ENCODE measurements at places on chromosomes 12 and 14.

GRCh38 chr12:42162193-42162592, 17.5 kb upstream of the GXYLT1 start:
- no peak for DNase-seq

DNA sequence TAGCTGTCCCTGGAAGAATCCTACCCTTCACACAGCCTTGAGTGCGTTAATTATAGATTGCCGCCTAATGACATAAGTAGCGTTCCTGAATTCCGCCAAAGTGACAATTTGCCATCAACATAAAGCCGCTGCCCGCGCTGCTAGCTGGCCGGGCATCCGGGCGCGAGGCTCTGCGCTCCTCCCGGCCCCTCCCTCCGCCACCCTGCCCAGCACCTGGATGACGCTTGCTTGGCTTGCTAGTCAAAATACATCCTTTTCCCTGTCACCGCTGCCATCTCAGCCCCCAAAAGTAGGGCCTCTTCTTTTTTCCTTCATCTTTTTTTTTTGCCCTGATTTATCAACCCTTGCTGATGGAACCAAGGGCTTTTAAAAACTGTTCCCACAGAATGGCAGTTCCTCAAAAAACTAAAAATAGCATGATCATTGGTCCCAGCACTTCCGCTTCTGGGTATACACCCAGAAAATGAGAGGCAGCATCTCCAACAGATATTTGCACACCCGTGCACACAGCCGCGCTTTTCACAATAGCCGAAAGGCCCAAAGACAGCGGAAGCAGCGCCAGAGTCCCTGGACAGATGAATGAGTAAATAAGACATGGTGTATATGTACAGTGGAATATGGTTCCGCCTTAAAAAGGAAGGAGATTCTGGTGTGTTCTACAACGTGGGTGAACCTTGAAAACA, 235.2 kb downstream of the BCL11B start:
- no peak for DNase-seq

DNA sequence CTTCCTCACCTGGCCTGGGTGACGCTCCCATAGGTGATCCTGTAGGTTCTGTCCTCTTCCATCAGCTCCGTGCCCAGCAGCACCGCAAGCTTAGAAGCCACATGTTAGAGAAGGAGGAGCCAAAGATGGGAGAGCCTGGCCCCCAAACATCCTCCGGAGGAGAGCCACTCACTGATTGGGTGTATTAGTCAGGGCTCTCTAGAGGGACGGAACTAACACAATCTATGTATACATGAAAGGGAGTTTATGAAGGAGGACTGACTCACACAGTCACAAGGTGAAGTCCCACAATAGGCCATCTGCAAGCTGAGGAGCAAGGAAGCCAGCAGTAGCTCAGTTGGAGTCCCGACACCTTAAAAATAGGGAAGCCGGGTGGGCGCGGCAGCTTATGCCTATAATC, 1273.1 kb upstream of the TMEM132C start:
- DNase-seq = no peak

DNA sequence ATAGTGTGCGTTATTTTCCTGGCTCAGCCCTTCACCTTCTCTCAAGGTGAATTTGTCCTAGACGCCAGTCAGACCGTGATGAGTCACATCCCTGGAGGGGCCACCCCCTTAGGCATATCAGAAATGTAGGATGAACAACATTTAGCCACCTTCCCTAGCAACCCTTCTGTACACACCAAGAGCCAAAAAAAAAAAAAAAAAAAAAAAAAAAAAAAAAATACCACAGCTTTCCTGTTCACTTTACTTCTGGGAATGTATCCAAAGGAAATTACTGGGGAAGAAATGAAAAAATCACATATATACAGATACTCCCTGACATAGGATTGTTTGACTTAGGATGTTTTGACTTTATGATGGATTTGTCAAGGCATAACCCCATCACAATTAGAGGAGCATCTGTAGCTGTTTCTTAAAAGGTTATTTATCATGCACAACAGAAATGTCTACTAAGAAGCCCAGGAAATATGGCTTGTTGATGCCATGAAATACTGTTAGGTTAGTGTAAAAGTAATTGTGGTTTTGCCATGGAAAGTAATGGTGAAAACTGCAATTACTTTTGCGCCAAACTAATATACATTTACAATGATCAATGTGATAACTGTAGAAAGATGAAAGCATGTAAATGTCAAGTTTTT, 68.2 kb upstream of the BDKRB2 start:
- no peak for DNase-seq

DNA sequence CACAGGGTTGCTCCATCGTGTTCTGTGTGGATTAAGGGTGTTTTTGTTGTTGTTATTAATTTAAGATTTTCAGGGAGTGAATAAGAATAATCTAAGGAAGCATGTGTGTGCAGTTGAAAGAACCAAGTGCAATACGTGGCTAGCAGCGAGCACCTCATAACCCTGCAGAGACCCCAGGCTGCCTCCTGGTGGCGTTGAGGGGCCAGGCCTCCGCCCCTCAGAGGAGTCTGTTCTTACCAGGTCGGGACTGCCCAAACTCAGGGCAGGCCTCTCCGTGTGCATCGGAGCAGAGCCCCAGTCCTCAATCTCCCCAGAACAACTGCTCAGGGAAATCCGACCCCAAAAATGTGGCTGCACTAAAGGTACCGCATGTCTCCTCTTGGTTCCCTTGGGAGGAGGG, 36.8 kb downstream of the IL31 start:
- no peak for DNase-seq

DNA sequence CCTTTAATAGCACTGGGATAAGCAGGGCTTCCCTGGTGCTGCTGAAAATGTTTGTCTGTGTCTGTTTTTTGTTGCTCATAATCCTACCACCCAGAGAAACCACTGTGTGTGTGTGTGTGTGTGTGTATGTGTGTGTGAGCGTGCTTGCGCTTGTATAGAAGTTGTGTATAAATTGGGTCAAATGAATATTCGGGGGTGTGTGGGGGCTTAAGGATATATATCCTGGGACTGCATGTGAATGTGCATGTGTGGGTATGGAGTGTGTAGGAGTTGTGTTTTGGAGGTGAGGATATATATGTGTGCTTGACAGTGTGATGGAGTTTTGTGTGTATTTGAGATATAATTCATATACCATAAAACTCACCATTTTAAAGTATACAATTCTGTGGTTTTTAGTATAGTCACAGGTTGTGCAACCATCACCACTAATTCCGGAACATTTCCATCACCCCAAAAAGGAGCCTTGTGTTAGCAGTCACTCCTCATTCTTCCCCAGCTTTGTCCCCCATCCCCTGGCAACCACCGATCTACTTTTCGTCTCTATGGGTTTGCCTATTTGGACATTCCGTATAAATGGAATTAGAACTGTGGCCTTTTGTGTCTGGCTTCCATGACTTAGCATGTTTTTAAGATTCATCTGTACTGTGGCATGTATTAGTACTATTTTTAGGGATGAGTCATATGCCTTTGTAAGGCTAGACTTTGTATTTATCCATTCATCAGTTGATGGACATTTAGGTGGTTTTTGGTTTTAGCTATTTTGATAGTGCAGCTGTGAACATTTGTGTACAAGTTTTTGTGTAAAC, 25.6 kb downstream of the TCTN1 start:
- no peak for DNase-seq

DNA sequence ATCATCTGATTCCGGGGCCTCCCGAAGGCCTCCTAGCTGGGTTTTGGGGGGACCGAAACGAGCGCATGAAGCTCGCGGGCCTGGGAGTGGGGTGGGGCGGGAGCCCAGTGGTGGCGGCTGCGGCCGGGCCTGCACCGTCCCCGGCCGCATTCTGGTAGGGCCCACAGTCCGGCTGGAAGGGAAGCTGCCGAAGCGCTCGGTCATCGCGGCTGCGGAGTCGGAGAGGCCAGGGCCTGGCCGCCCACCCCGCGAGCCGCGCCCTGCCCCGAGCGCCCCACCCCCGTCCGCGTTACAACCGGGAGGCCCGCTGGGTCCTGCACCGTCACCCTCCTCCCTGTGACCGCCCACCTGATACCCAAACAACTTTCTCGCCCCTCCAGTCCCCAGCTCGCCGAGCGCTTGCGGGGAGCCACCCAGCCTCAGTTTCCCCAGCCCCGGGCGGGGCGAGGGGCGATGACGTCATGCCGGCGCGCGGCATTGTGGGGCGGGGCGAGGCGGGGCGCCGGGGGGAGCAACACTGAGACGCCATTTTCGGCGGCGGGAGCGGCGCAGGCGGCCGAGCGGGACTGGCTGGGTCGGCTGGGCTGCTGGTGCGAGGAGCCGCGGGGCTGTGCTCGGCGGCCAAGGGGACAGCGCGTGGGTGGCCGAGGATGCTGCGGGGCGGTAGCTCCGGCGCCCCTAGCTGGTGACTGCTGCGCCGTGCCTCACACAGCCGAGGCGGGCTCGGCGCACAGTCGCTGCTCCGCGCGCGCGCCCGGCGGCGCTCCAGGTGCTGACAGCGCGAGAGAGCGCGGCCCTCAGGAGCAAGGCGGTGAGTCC, at the start of gene KLC1:
Gene KLC1, plus strand, starts transcription at position 528 of the 819 bp plus-strand sequence. CDS start 25,354 bp downstream, outside the sequence.
- DNase-seq = peak; percentile 86

DNA sequence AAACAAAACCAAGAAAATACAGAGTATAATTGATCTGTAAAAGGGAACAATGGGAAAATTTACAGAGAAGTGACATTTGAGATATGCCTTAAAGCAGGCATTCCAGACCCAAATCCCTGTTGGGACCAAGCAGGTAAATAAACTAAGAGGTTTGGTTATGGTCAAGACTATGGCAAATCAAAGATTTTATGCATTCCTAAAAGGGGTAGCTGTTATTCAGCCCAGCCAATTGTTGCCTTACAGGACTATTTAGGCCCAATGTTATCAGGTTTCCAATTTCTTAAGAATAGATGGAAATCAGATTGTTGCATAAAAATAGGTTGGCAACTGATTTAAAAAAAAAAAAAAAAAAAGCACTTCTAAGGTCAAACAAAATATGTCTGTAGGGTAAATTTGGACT, 5.3 kb downstream of the DNAI7 start:
- no peak for DNase-seq

- DNase-seq = no peak
Observed at GRCh38 chr14:103581954-103582703, 19.4 kb downstream of the COA8 start.

DNA sequence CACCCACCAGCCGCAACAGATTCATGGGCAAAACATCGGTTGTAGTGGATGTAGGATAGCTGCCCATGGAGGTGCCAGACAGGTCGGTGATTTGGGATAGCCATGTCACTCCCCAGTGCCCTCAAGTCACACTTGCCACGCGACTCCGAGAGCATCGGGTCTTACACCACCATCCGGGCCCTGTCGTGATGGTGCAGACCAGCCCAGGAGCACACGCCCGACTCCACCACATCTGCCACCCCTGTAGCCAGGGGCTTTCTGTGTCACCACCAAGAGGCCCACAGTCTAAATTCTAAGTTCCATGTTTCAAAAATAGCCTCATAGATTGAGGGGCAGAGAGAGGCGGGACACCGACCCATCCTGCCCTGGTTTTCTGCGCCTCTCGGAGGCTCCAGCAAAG, 18.0 kb downstream of the FOXN4 start:
- DNase-seq = no peak

DNA sequence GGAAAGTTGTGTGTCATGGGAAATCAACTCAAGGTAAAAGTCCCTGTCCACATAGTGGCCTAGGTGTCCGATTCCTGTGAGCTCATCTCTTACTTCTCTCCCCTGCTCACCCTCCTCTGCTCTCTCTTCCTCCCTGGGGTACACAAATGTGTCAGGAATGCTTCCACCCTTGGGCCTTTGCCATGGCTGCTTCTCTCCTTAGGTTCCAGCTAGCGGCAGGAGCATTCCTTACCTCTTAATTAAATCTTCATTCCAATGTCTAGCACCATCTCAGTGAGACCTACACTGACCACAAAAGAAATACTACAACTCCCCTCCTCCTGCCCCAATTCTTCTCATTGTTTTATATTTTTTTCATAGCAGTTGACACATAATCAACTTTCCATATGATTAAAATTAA, 298.6 kb downstream of the PDZRN4 start:
- no peak for DNase-seq

GRCh38 chr12:89436062-89436461, 83.8 kb upstream of the DUSP6 start:
- DNase-seq = no peak

DNA sequence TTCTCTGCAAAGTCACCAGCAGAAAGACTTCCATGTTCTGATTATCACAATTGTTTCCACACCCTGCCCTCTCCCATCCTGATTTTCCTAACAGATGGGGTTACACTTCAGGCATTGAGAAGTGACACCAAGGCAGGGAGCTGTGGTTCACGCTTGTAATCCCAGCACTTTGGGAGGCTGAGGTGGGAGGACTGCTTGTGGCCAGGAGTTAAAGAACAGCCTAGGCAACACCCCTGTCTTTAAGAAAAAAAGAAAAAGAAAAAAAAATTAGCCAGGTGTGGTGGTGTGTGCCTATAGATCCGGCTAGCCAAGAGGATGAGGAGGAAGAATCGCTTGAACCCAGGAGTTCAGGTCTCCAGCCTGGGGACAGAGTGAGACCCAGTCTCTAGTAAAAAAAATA, 5.2 kb downstream of the PPP1CC start:
- no peak for DNase-seq

- DNase-seq = no peak
Observed at GRCh38 chr12:105995961-105996431, 142.8 kb downstream of the NUAK1 start.

DNA sequence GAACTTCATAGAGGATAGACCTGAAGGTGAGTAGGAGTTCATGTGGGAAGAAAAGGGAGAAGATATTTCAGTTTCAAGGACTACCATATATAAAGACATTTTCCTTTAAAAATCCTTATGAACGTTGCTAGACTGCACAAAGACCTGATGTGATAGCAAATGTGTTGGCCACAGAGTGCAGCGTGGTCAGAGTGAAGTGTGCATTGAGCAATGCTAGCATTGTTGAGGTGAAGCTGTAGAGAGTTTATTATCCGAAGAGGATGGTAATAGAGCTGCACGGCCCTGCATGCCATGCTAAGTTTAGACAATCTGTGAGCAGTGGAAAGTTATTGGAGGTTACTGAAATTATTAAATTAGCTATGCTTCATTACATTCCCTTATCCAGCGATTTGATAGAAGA, 413.0 kb downstream of the CCDC91 start:
- no peak for DNase-seq

GRCh38 chr14:30389134-30389876, 169.7 kb upstream of the G2E3 start:
- DNase-seq = no peak

DNA sequence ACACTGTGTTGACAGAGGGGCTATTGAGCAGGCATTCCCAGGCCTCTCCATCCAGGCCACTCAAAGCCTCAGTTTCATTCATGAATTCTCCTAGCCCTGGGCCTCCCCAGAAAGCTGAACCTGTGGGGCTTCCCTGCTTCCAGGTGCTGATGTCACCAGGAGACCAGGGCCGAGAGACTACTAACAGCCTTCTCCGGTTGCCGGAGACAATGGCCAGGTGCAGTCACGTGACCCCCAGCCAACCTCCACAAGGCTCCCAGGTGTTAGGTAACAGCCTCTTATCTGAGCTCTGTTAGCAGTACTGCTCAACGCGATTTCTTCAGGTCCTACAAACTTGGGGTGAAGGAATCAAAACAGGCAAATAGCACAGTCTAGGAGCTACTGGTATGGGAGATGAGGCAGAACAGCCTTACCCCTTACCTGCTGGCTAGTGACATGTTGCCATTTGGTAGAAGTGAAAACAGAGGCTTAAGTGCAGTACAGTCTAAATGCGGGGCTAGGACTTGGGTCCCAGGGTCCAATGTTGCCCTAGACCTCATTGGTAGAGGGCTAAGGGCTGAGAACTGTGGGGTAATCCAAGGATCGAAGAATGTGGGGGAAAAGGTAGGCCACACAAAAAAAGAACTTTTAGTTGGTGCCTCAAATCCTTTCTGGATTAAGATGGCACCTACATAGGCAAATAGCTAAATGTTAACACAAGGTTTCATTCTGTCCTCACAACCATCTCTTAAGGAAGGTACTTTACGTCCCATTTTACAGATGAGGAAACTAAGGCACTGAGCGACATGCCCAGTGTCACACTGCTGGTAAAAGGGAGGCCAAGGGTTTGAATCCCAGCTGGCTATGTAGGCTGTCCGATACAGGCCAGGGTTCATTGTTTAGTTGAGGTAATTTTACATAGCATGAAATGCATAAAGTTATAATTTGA, 3.8 kb downstream of the CCDC88C start:
- DNase-seq = peak; percentile 0
